Cerebellar nuclear complex (tissue), 1 donor: ENCODE measurements at places on chromosomes 1 and 21.

DNA sequence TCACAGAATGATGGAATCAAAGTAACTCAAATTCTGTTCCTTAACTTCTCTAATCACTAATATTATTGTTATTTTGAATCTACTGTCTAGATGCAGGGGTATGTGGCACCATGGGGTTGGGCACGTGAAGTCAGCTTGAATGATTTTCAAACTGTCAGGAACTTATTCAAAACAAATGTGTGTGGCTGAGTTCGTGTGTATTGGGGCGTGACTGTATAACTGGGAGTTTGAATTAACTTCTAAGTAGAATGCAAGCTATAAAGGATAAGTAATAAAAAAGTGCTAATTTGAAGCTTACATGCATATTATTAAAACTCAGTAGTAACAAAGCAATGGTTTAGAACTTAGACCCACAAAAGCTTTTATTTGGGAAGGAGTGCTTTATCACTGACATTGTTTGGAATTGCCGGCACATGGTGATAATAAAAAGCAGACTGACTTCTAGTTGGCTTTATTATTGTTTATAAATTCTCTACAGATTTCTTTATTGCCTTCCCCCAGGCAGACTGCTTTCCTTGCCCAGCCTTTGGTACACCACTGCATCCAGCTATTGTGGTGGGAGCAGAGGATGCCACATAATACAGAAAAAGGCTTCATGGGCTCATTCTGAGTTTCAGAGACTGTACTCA is 84.3 kb downstream of the TENT5C start:
- DNase-seq, result no peak

DNA sequence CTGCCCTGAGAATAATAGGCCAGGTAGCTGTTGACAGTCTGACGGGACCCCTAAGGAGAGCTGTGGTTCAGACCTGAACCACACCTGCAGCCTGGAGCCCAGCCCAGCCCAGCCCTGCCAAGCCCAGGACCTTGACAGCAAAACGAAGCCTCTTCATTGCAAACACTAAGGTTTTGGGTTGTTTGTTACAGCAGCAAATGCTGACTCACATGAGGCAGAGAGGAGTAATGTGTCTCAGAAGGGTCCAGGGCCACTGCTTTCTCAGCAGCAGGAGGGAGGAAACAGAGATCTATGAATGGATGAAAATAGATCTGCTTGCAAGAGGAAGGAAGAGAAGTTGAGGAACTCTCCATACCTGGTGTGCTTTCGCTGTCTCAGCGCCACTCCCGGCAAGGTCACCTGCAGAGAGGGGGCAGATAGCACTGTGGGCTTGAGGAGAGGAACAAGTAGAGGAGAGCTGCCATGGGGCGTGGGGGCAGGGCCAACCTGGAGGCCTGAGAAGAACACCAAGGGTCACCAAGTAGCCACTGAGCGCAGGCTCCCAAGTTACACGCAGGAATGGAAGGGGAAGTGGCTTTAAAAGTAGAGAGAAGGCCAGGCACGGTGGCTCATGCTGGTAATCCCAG is 127.2 kb downstream of the ZNF281 start:
- DNase-seq, result no peak

DNA sequence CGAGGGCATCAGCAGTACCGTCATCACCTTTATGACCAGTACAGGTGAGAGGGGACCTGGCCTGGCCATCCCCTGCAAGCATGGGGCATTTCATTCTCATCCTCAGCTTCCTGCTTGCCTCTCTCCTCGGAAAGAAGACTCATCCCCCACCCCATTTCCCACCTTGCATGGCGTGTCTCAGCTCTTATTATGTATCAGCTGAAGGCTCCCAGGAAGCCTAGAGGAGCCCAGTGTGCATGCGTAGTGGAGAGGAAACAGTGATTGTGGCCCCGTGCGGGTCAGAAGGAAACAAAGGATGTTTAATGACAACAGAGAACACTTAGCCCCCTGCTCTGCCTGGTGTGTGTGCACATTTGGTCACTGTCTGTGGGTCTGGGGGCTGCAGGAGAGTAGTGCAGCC is 40.3 kb upstream of the CNTN2 start:
- no peak for DNase-seq

DNA sequence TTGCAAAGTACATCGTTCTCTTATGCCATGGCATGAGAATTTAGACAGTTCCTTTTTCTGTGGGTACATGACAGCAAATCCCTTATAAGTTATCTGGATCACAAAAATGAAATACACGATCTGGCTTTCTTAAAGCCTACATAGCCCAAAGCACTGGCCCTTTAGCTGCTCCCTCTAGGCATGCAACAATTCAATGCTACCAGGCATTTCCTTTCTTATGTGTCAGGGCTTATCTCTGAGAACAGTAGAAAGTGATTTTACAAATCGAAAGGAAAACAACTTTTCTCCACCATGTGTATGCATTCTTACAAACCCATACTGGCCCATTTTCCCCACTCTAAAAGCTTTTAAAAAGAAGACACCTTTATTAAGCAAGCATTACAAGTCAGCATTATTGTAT is 139.7 kb downstream of the GRIK1 start:
- DNase-seq, result no peak

DNA sequence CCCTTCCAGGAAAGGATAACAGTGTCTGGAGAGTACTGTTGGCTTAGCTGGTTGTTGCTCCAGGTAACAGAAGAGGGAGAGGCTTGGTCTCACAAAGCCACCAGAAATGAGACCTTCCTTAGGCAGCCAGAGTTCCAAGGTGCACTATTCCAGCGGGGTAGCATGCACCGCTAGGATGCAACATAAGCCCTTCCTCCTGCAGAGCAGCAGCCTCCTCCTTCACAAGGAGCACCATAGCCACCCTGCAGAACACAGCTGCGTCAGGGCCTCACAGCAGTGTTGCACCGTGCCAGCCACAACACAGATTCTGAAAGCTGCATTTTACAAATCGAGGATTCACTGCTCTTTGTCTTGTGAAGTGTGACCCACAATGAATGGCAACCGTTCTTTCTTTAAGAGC is 142.0 kb downstream of the CLIC6 start:
- no peak for DNase-seq

DNA sequence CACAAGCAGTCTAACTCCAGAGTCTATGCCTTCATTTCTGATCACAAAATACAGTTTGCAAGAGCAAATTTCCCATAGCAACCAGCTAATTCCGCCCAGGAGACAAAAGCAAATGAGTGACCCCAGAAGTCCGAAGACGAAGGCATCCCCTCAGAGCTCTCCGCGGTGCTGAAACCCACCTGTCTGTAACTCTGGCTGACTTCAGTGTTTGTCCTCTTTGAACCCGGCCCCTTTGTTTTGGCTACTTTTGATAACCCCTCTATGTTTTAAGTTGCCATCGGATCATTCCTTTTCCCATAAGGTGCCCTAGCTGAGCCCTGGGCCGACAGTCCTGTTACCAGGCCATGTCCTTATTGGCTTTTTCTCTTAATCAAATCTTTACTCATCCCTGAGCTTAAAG is 515.8 kb downstream of the PTPRU start:
- no peak for DNase-seq

DNA sequence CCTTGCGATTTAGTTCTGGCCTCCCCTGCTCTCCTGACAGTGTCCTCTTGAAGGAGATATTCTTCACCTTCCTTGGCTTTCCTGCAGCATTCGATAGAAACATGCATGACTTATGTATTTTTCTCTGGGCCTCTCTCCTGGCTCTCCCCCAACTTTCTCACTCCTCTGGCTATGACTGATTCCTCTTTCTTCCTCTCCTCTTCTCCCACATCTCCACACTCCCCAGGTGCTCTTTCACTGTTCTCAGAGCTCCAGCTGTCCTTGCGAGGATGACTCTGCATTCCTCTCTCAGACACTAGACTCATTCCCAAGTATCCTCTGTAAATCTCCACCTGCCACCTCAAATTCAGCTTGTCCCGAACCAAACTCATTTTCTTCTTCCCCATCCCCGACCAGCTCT is 18.0 kb downstream of the LRRC42 start:
- DNase-seq, result no peak

DNA sequence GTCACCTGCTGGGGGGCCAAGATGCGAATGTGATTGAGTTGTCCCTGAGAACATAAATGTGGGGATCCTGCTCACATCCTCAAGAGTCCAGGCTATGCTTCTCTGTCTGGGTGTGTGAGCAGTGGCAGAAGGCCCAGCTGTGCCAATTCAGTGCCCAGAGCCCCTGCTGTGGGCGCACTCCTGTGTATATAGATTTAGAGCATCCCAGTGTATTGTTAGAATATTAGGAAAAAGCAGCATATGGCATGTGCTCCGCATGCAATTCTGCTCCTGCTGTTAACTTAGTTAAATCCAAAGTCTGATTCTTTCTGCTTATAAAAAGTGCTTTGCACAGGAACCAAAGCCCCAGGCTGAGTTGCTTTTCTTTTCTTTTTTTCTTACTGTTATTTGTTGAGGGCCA is 37.8 kb downstream of the FAM78B start:
- DNase-seq, result no peak
